ENCODE measurements at places on chromosomes 5 and 9. TPM values are rescaled to one million over a fixed set of nuclear protein-coding genes. Genes with fewer than 3 reads are reported as not detected.

DNA sequence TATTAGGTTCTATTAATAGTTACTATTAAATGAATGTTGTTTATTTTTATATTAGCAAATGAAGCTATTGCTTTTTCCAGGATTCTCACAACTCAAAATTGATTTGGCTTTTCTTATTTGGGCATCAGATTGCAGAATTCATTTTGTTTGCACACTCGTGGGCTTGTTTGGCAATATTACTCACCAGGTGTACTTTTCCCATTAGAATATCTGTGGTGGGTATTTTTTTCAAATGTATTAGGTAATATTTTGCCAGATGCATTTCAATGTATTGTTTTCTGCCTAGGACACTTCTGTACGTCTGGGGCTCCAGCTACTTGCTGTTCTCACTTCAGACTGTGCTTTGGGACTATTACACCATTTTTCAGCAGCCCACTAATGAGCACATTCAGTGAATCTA is 108.0 kb upstream of the GHR start:
- no peak for DNase-seq

- DNase-seq: no peak
These were observed 19.9 kb downstream of the P4HA2 start for GRCh38 chr5:132207778-132208177.

The MAST4 gene
- 51.5 TPM for total RNA-seq

DNA sequence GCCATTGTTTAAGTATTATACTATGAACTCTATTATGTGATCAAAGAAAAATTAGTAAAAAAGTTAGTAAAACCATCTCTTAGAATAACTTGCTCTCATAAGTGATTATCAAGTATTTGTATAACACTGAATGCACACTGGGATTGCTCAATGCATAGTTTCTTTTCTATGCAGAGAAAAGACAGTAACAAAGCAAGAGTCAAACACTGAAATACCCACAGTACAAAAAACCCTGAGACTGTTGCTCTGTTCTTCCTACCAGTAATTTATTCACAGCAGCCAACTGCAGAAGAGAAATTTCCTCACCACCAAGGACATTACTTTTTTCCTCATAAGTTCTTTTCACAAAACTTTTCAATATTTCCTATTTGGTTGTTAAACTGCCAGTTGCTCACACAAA is 634.4 kb downstream of the DTWD2 start:
- DNase-seq: no peak

DNA sequence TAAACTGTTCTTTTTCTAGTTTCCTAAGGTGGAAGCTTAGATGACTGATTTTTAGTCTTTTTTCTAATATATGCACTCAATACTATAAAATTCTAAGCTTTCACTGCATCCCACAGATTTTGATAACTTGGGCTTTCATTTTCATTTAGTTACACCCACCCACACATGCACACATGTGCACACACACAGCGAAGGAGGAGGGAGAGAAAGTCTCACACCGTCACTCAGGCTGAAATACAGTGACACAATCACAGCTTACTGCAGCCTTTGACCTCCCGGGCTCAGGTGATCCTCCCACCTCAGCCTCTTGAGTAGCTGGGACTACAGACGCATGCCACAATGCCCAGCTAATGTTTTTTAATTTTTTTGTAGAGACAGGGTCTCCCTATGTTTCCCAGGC is 96.5 kb downstream of the SMIM23 start:
- DNase-seq: no peak

DNA sequence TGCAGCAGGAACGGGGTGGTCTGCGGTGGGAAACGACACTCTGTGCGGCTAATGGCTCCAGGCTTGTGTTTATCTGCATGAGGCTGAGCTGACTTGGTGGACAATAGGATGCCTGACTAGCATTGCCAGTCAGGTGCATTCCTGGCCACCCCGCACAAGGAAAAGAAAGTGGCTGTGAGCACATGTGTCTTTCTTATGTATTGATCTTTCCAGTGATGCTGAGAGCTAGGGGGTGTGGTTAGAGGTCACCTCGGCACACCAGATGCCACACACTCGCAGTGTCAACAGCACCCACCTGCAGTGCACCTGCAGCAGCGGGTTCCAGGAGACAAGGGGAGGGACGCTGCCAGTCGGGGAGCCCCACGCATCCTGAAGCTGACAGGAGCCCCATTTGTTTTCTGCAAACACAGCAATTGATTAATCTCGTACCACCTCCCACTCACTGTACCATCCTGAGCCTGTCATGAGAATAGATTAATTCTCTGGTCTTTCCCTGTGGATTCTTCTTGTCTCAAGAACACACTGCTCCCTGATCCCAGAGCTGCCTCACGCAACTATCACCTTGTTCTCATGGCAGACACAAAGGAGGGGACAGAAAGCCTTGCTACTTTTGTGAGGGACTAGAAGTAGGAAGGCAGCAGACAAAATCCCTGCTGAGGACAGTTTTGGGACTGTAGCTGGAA is 251.7 kb upstream of the WWC1 start:
- DNase-seq: no peak

DNA sequence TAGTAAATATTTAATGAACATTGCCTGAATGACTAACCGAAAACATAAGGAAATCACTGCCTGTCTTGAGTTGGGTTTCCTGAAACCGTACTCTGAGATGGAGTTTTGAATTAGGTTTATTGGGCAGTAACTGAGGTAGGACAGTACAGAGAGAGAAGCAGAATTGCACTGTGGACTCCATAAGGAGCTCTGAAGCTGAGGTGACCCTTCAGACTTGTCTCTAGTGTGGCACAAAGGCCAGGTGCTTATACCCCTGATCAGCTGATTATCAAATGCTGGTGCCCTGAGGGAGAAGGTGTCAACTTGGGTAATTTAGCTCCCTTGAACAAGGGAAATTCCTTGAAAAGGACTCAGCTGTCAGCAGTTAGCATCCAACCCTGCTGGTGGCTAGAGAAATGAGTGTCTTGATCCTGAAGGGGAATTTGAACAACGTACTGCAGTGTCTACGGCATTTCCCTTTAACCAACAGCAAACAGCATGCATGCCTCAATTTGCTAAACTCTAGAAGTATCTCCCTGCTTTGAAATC is 135.0 kb upstream of the SMARCA2 start:
- DNase-seq: no peak

- DNase-seq: no peak
These were observed 153.9 kb downstream of the SMC2 start for GRCh38 chr9:104247899-104248460.

DNA sequence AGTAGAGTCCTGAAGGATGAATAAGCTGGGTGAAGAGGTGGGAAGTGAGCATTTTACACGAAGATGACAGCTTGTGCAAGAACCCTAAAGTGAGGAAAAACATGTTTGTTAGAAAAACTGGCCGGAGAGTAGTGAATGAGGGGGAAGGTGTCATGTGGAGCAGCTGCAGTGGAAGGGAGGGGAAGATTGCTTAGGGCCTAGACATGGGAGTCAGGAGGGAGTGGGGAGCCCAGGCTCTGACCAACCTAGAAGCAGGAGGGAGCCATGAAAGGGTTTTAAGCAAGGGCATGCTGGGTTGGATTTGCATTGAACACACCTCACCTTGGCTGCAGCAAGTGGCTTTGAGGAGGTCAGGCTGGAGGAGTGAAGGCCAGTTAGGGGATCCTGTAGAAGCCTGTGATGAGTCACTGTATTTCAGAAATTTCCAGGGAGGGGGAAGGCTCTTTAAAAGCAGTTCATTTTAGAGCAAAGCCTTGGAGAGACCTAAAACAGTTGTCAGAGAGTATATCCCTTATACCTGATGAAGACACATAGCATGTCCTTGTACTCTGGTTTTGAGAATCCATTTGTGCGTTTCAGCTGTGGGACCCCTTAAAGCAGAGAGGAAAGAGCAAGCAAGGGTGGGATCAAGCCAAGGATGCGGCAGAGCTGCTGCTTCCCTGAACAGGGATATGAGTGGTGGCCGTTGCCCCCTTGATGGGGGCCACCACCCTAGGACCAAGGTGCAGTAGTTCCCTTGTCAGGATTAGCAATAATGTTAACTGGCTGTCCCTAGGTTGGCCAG is 45.4 kb downstream of the ANGPTL2 start:
- DNase-seq: no peak

The ABITRAM gene
- total RNA-seq: 16.3 TPM

Data from left ventricle myocardium superior (tissue), 1 donor.